ENCODE measurements at places on chromosomes 13 and 19.

GRCh38 chr13:99398071-99398470, 90.9 kb upstream of the GPR183 start:
- no peak for DNase-seq

DNA sequence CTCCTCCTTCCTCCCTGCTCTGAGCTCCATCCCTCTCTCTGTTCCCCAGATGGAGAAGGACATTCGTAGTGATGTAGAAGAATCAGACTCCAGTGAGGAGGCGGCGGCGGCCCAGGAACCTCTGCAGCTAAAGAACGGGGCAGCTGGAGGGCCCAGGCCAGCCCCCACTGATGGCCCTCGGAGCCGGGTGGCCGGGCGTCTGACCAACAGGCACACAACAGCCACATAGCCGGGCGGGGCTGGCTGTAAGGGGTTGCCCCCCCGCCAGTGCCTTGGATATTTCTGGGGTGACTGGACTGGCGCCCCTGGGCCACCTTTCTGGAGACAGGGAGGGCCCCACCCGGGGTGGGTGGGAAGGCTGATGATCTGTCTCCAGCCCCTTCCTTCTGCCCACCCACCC, 46.3 kb downstream of the CD320 start:
- DNase-seq = no peak

- DNase-seq = no peak
Observed at GRCh38 chr19:45424191-45425058, 708 bp upstream of the ERCC1 start.

DNA sequence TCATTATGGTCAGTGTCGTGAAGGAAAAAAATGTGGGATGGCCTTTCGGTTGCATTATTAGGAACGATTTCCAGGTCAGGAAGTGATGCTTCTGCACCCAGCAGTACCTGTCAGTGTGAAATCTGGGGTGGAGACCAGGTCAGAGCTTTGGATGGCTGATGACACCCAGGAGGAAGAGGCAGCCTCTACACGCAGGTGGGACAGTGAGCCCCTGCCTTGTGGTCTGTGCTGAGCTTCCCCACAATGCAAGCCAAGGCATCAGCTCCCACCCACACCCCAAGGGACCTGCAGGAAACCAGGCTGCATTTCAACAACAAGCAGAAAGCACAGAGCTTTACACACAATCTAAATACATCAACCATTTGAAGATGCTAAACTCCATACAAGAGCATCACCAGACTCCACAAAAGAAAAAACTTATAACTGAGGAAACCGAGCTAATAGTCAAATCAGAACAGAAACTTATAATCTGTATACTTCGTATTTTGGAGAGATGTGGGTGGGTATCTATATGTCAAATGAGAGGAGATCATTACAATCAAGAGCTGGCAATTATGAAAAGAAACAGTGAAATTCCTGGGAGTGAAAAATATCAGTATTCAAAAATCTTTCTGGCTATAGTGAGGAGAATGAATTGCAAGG, 130.1 kb downstream of the ZDHHC20 start:
- DNase-seq = no peak

- no peak for DNase-seq
Observed at GRCh38 chr13:50572129-50572528, 271.4 kb downstream of the DLEU7 start.

DNA sequence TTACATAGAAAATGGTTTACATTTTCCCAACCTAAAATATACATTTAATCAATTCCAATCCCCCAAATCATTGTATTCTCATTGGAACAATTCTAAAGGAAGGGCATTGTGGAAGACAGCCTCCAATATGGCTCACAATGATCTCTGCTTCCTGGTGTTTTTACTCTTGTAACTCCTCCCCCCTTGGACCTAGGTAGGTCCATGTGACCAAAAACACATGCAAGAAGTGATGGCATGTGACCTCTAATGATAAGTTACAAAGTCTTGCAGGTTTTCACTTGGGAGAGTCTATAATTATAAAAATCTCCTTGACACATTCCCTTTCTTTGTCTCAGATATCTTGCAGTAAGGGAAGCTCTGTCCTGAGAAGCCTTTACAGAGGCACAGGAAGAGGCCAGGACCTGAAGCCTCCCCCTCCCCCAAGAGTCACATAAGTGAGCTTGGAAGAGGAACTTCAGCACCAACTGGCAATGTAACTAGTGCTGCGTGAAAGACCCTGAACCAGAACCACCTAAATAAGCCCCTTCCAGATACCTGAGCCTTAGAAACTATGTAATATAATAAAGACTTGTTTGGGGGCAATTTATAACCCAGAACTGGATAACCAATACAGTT, 816.2 kb upstream of the ATXN8OS start:
- DNase-seq = no peak

DNA sequence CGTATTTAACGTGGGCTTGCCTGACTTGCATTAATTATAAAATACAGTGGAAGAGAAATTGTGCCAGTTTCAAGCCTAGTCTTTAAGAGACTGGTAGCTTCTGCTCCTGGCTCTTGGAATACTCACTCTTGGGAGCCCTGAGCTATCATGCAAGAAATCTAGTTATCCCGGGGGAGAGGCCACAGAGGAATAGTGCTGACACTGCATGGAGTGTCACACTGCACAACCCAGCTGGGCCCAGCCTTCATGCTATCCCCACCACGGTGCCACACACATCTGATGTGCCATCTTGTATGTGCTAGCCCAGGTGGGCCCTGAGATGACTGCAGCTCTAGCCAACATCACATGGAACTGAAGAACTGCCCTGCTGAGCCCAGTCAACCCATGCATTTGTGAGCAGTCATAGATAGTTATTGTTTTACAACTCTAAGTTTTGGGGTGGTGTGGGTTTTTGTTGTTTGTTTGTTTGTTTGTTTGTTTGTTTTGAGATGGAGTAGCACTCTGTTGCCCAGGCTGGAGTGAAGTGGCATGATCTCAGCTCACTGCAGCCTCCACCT, 8.3 kb downstream of the MAMSTR start:
- no peak for DNase-seq

DNA sequence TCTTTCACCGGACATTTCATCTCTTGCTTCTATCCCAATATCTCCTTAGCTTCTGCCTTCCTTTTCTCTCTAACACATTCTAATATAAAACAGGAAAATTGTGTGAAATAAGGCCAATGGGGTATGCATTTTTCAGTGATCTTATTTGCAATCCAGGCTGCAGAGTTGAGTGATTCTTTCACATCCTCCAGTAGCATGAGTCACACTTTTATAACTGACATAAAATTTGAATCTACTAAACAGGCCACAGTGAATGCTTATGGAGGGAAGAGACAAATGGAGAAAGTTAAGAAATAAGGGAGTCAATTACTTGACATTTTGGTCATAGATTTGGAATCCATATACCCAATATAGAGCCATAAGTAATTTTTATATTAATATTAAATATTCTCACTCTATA, 1037.0 kb upstream of the SPRY2 start:
- no peak for DNase-seq

DNA sequence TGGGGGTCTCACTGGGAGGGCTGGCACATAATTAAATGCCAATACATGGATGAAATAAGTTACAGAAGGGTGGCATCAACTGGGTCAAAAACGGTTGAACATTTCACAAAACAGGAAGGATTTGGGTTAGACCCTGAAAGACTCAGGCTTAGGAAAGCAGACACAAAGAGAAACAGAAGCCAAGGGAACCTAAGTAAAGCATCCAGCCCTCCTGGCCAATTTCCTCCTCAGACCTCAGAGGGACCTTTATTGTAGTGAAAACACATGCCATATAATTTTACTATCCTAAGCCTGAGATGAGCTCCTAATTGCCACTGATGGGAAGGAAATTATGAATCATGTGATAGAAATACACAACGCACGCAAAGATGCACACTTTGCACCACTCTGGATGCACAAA, 12.1 kb upstream of the CEACAM3 start:
- no peak for DNase-seq

- DNase-seq = no peak
Observed at GRCh38 chr13:107233541-107233940, 665.6 kb upstream of the ARGLU1 start.

All from activated CD8-positive, alpha-beta memory T cell treated with anti-CD3 and anti-CD28 coated beads, Interleukin-2, amount 50 U/mL, for 4 hours (primary cell).